ENCODE measurements at places on chromosomes 7 and 10.

DNA sequence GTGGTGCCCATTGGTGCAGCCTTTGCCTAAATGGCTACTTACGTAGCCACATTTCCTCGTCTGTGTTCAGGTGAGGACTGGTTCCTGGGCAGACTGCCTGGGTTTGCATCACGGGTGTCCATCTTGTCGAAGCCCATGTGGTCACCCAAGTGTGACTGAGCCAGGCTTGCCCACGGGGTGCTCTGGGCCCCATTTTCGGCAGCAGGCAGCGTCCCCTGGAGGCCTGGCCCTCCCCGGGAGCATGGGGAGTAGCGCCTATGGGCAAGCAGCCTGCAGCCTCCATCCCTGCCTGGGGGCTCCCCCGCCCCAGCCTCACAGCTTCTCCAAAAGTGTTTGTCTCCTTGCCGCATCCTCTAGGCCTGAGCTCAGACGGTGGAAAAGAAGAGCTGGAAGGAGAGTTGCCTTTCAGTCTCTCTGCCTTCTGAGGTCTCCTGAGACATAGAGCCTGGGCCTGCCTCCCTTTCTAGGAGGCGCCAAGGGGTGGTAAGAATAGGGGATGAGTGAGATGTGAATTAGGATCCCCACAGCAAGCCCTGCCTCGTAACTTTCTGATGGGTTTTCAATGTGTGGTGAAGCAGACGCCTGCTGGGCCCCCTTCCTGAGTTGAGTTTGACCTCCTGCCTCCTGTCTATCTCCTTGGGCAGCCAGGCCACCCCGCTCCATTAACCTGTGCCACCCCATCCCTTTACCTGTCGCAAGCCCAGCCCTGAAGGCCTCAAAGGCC is 42.7 kb downstream of the HTRA1 start:
- no peak for DNase-seq

- DNase-seq, result no peak
Observed at GRCh38 chr10:44993922-44994751, 6.6 kb upstream of the ZNF22 start.

GRCh38 chr7:70694971-70695794 is 436.8 kb upstream of the GALNT17 start:
- no peak for DNase-seq

DNA sequence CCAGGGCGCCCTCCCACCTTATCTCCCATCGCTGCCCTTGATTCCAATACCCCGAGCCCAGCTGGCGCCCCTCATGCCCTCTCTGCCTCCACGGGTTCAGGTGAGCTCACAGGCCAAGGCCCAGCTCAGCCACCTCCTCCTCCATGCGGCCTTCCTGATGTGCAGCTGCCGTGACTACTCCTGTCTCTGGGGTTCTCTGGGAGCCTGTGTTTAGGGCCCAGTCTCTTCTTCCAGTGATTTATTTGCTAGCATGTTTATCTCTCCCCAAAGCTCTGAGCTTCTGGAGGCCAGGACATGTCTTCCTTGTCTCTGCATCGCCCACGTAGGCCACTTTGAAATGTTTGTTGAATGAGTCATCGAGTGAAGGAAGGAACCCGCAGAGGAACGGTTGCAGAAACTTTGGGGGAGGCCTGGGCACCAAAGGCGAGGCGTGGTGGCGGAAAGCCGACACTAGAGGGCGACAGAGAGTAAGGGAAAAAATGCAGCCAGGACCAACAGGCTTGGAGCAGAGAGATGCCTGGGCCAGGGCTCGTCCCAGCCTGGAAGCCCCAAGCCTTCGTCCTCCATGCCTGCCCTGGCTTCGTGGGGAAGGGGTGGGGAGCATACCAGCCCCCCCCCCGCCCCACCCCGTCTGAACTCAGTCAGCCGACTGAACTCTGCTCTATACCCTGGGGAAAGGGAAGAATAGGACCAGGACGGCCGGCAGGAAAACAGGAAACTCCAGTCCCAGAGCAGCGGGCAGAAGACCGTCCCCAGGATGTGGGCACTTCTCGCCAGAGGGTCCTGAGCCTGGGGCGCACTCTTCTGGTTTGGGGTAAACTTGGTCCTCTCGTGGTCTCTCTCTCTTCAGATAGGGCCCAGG is 10.9 kb upstream of the HSPB1 start:
- DNase-seq, result peak; percentile 98

- no peak for DNase-seq
Observed at GRCh38 chr7:77467408-77467807, 51.3 kb upstream of the GSAP start.

DNA sequence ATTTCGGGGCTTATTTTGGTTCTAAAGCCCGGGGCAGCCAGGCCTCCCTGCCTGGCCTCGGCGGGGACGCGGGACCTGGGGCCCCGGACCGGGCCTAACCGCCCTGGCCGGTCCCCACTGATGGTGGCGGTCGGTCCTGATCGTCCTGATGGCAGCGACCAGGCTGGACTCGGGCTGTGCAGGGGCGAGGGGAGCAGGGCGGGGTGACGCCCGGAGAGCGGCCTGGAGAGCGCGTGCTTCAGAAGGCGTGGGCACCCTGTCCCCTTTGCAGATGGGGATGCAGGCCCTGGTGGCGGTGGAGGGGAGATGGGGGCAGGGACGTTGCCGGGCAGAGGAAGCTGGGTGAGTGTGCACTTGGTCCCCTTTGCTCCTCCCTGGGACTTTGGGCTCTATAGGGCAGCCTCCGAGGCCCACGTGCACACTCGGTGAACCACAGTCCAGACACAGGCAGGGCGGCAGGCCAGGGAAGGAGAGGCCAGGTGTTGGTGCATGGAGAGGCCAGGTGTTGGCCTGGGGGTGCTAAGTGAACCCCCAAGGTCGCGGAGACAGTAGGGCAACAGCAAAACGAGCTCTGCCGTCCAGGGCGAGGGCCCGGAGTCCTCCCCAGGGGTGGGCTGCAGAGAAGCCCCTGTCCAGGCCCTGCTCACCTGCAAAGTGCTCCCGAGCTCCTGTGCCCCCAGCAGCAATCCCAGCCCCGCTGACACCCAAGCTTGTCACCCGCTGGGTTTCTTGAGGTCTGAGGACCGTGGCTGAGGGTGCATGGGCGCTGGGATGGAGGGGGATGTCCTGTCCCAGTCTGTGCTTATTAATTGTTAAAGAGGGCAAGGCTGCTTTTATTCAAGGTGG is 42.4 kb upstream of the FAM20C start:
- no peak for DNase-seq

DNA sequence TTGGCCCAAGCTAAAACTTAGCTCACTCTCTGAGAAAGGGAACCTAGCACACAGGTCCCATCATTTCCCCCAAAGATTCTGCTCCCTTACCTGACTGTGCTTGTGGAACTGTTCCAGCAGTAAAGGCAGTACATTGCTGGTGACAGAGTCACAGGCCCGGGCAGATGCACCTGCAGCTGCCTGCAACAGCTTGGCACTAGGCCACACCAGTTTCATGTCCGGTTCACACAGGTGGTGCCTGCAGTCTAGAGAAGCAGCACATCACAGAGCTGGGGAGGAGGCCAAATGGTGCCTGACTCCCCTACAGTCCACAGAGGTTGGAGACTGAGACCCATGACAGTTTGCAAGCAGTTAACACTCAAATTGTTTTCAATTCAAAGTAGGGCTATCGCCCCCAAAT is 22.2 kb downstream of the ZDHHC16 start:
- DNase-seq, result no peak

DNA sequence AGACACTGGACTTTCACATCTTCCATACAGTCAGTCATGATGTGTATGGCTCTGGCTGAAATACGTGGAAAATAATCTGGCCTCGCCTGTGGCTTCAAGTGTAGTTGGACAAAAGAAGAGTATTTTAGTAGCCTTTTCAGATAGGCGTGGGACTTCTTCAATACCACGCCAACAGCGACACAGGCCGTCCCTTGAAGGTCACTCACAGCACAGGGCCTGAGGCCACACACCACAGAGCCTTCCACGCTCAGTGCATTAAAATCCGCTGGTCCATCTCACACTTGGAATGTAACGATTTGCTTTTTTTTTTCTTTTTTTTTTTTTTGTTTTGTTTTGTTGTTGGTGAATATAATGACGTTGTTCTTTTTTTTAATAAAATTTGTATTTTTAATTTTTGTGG is 51.8 kb upstream of the SUN1 start:
- no peak for DNase-seq

- DNase-seq, result no peak
Observed at GRCh38 chr7:148633761-148634160, 43.2 kb downstream of the C7orf33 start.

DNA sequence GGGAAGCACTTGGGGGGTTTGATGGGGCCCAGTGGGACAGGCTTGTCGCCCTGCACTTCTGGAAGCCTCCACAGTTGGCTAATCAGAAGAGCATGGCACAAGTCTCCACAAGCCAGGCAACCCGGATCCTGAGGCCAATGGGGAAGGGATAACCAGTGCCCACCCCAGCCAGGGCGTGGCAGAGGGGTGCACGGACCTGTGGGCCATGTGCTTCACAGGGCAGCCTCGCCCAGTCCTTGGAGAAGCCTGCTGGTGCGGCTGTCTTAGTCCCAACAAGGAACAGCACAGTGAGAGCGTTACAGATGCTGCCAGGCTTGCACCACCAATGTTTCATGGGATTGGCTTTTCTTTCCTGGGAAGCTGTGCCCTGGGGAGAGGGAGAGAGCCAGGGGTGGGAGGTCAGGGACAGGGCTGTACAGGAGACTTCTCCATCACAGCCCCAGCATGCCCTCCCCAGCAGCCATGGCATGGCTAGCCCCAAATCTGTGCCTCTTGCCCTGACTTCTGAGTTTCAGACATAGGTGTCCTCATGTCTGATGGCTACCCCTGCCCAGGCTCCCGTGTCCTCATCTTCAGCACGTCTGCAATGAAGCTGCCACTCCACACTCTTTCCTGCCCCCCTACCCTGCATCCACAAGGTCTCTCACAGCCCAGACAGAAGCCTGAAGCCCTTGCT is 116.0 kb downstream of the PTPN20 start:
- DNase-seq, result no peak

DNA sequence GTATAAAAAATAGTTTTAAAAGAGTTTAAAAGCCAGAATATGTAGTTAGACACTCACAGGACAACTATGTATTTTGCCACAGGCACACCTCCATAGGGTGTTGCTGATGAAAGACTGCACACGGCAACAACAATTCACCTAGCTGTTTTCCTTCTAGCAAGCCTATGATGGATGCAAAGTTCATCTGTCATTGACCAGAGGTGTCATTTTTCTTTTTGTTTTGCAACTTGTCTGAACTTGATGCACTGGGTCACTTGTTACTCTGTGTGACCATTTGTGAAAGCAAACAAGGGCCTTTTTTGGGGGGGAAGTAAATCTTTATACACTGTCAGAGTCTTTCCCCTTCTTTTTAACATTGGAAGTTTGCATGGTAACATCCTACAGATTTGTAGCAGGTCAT is 258.0 kb upstream of the SEMA3A start:
- DNase-seq, result no peak

DNA sequence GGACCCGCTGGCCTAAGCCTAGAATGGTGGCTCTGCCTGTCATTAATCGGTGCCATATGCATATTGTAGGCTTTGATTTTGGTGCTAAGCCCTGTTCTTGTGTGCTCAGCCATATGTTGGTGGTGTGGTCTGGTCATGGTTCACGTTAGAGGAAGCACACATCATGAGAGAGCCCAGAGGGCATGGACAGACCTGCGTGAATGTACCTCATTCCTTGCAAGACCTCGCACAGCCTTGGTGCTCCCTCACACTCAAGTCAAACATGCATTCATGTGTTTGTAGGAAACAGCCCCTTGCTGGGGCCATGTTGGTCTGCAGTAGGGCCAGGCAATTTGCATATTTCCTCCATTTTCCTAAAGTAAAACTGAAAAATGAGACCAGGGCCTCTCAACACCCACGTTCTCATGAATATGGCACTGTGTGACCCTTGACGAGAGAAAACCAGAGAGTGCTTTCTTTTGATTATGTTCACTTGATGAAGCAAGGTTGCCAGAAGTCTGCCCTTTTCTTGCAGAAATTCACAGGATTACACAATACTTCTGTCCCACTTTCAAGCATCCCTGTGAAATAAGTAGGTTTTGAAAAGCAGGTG is 268.7 kb downstream of the CELF2 start:
- DNase-seq, result no peak

DNA sequence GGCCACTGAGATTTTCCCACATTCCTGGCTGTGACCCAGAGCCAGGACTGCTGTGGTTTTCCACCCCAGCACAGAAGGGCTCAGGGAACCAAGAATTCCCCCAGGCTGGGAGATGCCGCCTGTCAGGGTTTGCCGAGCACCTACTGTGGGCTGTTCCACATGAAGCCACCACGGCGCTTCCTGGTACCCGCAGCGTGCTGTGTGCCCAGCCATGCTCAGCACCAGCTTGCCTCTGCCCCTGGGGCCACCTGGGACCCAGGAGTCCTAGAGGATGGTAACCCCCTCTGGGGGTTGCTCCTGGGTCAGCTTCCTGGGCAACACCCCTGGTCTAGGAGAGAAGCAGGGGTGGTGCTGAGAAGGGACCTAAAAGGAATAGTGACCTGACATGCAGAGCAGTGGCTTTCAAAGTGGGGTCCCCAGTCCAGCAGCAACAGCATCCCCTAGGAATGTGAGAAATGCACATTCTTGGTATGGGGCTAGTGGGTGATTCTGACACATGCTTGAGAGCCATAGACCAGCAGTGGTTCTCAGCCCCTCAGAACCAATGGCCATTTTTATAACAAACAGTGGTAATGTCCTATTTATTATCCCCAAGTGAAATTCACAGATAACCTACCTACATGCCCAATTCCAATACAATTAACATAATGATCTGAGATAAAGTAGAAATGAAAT is 53.4 kb downstream of the TSPAN15 start:
- no peak for DNase-seq

DNA sequence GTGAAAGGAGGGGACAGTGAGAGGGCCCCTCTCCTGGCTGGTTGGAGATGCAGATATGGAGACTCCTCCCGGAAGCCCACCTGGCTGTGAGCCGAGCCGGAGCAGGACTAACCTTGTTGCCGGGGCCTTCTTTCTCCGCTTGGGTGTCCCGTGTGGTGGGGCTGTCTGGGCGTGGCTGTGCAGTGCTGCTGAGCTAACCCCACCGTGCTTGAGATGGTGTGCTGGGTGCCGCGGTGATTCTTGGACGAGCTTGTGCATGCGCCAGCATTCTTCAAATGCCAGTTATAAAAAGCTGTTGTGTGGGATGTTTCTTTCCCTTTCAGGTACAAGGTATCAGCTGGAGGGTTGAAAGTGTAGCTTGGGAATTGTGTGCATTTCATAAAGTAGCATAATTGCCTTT is 48.8 kb downstream of the DAGLB start:
- DNase-seq, result no peak

DNA sequence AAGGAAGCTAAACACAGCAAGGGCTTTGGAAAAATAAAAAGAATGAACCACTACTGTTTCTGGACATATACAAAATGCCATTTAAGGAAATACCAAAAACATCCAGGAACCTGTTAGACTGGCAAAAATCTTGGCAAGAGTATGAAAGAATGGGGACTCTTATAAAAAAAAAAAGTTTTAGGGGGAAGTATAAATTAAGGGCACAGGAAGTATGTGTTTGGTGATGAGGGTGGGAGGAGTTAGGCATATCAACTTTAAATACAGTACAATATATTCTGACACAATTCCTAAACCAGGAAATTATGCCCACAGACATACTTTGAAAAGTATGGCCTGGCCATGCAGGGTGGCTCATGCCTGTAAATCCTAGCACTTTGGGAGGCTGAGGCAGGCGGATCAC is 74.2 kb downstream of the WAPL start:
- DNase-seq, result no peak

Data from HFF-Myc (cell line).